Esophagus mucosa (tissue), 1 donor: ENCODE measurements at places on chromosomes 4 and X.
A peak's percentile ranks its signal among the peaks of the same experiment; 100 is the strongest.

DNA sequence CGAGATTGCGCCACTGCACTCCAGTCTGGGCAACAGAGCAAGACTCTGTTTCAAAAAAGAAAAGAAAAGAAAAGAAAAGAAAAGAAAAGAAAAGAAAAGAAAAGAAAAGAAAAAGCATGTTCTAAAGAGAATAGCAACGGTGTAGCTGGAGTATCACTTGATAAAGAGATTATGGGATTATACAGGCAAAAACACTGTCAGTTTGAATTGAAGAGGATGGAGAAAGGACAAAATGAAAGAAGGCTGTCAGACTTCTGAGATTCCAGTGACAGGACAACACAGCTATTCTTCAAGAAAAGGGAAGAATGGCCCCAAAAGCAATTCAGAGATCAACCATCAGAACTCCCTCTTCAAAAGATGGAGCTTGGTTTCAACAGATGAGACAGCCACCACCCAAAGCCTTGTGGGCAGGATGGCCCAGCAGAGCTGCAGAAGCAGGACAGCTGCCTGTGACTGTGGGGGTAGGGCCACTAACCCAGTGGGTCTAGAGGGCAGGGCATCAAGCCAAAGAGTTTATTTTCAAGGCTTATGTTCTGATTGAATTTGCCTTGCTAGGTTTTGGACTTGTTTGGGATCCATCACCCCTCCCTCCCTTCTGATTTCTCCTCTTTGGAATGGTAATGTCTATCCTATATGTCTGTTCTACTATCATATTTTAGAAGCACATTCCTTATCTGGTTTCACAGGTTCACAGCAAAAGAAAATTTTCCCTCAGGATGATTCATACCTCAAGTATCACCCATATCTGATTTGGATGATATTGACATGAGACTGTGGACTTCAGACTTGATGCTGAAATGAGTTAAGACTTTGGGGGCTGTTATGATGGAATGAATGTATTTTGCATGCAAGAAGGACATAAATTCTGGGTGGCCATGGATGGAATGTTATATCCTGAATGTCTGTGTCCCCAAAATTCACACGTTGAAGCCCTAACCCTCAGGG lies 17.5 kb downstream of the RFC1 start:
- no peak for ATAC-seq

DNA sequence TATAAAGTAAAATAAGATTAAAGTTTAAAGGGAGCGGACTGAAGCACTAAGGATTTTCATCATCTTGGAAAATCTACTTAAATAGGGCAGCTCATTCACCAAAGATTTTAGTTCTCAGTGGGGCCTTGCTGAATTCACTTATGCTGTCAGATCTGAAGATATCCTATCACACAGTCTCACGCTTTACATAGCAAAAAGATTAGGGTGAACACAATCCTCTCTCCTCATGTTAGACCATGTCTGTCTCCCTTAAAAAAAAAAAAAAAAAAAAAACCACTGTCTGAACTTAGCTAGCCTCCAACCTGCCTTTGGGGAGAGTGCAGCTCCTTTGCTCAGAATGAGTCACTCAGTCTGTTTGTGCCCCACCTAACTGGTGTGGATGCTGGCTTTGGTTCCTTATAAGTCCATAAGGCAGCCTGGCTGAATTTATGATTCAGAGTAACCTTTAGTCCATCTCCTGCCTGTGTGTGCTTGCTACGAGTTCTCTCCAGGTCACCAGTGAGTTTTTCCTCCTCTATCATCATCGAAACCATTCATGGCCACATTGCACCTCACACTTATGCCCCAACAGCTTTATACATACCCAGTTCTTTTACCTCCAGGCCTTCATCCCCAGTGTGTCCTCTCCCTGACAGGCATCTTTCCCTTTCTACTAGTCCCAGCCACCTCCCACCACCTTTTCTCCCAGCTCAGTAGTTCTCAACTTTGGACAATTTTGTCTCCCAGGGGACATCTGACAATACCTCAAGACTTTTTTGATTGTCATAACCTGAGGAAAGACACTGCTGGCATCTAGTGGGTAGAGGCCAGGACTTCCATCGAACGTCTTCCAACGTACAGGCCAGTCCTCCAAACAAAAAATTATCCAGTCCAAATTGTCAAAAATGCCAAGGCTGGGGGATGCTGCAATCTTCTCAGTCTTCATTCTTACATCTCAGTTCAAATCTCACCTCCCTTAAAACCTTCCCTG lies 220.7 kb upstream of the EMCN start:
- ATAC-seq, result peak; percentile 99

- no peak for ATAC-seq
Measured at GRCh38 chrX:2502668-2503519, 2.1 kb upstream of the DHRSX start.

- ATAC-seq, result no peak
Measured at GRCh38 chr4:138634915-138635314, 380.7 kb upstream of the NOCT start.

DNA sequence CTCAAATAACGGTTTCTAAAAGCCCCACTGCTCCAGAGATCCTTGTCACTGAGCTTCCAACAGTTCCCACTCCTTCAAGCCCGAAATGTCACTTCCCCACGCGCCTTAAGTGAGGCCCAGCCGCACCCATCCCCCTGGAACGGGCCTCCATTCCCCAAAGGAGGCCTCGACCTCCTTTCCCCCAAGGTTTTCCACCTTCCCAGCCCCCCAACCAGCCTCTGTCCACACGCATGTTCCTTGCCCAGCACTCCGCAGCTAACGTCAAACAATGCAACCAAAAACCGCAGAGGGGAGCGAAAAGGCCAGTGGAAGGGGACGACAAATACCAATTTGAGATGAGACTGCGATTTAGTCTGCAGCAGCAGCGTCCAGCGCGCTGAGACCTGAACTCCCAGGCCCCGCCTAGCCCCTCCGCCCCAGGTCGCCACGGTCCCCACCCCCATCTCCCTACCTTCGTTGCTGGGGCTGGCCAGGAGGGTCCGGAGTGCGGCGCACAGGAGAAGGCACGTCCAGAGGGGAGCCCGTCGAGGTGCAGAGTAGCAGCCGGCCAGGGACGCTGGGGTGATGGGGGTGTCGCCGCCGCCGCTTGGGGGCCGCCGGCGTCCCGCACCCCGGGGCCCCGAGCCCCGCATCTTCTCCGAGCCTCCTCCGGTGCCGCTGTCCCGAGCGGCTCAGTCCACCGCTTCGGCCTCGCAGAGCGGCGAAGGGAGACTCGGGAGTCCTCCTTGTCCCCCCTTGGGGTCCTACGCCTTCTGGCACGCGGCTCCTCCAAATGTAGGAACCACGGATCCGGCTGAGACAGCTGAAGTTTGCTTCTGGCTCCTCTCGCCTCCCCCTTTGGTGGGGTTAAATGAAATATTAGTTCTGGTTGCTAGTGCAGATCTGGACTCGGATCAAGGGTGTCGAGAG lies 924 bp downstream of the EPHA5 start:
- no peak for ATAC-seq
